IPS DF 6.9 (cell line): ENCODE measurements at places on chromosomes 7 and 10.

- DNase-seq = no peak
Observed at GRCh38 chr7:134919240-134919641, 67.1 kb upstream of the AGBL3 start.

- DNase-seq = no peak
Observed at GRCh38 chr7:47696152-47696710, 114.3 kb upstream of the TNS3 start.

- DNase-seq = no peak
Observed at GRCh38 chr10:131311661-131312477, at the start of gene TCERG1L. TSS of gene TCERG1L (minus strand) at chr10:131311721. CDS start at chr10:131311635, 86 bp downstream.

GRCh38 chr7:29319719-29320521, 125.3 kb downstream of the CHN2 start:
- no peak for DNase-seq

DNA sequence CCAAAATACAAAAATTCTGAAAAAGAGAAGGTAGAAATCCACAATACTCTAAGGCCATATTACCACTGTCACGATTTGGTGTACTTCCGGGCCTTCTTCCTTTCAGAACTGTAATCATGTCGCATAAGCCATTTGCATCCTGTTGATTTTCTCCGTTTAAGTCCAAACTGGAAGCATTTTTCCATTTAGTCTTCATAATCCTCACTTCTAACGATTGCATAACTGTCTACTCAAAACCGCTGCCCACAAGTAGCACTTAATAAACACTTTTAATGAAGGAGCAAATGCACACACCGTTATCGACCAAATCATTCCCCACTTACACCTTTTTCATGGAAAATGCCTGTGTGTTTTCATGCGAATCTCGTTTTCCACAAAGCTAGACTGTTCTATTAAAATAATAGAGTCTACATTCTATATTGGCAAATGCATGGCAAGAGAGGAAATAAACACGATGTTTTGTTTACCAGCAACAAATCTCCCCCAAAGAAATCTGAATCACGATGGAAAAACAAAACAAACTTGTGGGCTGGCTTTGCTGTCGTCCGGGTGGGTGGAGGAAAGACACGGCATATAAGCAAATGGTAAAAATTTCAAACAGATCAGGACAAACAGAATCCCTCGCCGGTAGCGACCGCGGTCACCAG, 1.0 kb downstream of the ATE1 start:
- DNase-seq = no peak

- DNase-seq = no peak
Observed at GRCh38 chr10:98135222-98135899, 904 bp downstream of the R3HCC1L start.
